ENCODE measurements at places on chromosomes 11 and 22. TPM values are rescaled to one million over a fixed set of nuclear protein-coding genes. Genes with fewer than 3 reads are reported as not detected.

GRCh38 chr22:28139961-28140360, 220.9 kb upstream of the PITPNB start:
- no peak for DNase-seq

DNA sequence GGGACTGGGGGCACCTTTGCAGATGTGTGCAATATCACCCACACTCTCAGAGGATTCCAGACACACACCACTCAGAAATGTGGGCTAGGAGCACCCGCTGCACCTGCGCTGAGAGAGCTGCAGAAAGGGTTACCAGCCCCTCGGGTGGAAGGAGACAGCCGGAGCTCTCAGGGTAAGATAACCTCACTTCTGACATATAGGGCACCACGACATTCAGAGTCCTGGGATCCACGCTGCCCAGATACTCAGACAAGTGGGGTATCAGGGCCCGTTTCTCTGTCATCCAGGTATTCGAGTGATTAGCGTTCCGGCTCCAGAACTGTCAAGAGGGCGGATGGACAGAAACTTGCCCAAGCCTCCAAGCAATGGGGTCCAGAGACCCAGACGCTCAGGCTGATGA, 6.2 kb upstream of the SYT8 start:
- DNase-seq = no peak

- no peak for DNase-seq
These were observed 125.0 kb downstream of the PKNOX2 start for GRCh38 chr11:125289419-125290098.

Gene DMC1
- 1.9 TPM for polyA plus RNA-seq

DNA sequence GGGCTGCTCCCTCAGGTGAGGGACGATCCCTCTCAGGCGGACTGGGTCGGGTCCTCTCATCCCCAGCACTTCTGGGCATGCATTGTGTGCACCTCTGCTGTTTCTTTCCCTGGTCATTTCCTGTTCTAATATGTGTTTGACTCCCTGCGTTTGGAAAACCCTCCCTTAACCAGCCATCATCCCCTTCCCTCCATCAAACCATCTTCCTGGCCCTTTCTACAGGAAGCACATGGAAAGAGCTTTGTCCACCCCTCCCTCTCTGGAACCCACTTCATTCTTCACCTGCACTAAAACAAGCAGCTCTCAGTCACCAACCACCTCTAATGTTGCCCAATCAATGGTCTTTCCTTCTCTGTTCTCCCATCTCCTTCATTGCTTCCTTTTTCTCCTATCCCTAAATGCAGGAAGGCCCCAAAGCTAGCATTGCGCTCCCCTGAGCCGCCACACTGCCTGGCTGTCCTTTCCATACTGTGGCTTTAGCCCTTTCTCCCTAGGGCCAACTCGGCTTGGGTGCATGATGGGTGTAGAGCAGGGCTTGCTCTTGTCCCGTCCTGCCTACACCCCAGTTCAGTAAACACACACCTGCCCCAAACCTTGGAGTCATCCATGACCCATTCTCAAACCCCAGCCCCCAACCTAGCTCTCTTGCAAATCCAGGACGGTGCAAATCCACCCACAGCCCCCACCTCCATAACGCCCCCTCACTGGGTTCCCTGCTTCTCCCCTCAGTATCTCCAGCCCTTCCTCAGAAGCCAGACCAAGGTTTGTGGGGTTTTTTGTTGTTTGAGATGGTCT, 5.4 kb upstream of the GAS2L1 start:
- DNase-seq = no peak

Gene NFAM1
- polyA plus RNA-seq = 1.8 TPM

- DNase-seq = peak; percentile 50
These were observed 30.8 kb upstream of the GLYAT start for GRCh38 chr11:58762284-58763119.

- DNase-seq = no peak
These were observed 28.2 kb downstream of the ST3GAL4 start for GRCh38 chr11:126383339-126384335.

GRCh38 chr11:33761471-33761870, 12.8 kb downstream of the FBXO3 start:
- DNase-seq = no peak

DNA sequence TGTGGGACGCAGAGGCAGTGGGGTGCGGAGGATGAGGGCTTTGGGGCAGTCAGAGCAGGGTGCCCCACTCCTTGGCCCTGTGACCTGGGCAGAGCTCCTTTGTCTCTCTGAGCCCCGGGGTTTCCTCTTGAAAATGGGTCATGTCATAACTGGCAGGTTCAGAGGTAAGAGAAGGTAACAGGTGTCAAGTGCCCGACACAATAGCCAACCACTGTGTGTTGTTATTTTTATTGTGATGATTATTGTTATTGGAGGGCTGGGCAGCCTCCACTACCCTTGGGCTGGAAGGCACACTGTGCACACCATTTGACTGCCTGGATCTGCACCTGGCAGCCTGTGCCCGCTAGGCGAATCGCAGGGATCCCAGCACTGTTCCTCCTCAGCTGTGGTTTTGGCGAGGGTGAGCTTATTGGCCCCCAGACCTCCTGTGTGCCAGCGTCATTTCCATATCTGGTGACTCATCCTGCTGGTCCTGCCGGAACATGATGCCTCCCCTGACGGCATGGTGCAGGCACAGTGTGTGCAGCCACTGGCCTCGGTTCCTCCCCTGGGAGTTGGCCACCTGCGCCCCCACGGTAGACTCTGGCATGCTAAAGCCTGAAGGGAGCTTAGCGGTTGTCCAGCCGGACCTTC, 15.4 kb upstream of the SOX10 start:
- no peak for DNase-seq

Measured in large intestine (tissue), 12 donors.